ENCODE measurements at places on chromosomes 5 and 9.

GRCh38 chr5:60671899-60672692, 27.9 kb downstream of the DEPDC1B start:
- no peak for DNase-seq

DNA sequence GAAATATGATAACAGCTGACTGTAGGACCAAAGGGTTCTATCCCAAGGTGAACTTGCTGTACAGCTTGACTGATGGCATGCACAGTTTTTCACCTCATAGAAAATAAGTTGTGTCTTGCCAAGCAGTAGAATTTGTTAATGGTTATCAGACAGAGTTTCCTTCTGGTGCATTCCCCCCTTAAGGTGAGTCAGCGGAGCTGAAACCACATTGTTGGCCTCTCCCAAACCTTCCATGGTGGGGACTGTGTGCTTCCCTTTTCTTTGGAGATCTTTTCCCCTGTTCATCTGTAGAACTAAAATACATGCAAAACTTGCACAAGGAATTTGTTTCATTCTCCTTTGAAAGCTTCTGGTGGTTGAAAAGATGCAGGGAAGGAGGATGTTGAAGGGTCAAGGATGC, 179.8 kb downstream of the FGF1 start:
- DNase-seq, result peak; percentile 50

DNA sequence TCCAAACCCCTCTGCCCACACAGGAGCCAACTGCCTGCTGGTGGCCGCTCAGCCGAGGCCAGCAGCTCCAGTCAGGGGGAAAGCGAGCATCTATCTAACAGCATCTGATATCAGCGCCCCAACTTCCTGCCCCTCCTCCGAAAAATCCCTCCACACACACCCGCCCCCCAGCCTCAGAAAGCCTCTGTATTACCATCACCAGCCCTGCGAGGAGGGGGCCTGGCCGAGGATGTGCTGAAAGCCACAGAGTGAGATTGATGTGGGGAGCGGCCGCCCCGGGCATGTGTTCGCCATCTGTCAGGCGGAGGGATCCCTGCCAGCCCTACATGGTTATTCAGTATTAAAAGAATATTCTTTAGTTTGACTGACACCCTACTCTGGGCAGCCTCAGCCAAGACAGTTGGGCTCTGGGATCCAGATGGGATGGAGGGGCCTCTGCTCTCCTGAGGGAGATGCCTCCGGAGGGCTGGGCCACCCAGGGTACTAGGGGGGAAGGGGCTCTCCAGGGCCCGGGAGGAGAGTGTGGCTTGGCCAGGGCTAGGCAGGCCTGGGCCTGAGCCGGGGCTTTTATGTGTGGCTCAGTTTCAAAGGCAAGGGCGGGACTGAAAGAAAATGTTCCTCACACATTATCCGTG, 98.0 kb downstream of the HSD17B3 start:
- no peak for DNase-seq

GRCh38 chr5:96616801-96617200, 45.4 kb upstream of the CAST start:
- peak; percentile 87 for DNase-seq

DNA sequence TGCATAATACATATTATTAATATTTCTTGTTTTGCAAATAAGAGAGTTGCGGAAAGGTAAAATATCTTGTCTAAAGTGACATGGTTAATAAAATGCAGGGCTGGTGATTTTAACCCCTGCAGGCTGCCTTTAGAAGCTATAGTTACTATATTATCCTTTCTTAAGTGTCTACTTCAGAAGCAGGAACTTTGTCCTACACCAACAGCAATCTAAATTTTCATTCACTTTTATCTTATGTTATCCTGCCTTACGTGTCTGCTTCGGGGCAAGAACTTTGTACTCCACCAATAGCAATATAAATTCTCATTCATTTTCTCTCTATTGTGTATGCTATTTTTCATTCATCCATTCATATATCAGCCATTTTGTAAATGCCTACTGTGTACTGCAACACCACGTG, 719.5 kb downstream of the TLR4 start:
- no peak for DNase-seq

Data from epithelial cell of esophagus (primary cell).